Spinal cord (tissue), 10 donors: ENCODE measurements at places on chromosomes 4 and X. TPM values are rescaled to one million over a fixed set of nuclear protein-coding genes. Genes with fewer than 3 reads are reported as not detected.

The GAGE12E gene
- not detected for total RNA-seq

The PDGFC gene
- 22.3 TPM for total RNA-seq

DNA sequence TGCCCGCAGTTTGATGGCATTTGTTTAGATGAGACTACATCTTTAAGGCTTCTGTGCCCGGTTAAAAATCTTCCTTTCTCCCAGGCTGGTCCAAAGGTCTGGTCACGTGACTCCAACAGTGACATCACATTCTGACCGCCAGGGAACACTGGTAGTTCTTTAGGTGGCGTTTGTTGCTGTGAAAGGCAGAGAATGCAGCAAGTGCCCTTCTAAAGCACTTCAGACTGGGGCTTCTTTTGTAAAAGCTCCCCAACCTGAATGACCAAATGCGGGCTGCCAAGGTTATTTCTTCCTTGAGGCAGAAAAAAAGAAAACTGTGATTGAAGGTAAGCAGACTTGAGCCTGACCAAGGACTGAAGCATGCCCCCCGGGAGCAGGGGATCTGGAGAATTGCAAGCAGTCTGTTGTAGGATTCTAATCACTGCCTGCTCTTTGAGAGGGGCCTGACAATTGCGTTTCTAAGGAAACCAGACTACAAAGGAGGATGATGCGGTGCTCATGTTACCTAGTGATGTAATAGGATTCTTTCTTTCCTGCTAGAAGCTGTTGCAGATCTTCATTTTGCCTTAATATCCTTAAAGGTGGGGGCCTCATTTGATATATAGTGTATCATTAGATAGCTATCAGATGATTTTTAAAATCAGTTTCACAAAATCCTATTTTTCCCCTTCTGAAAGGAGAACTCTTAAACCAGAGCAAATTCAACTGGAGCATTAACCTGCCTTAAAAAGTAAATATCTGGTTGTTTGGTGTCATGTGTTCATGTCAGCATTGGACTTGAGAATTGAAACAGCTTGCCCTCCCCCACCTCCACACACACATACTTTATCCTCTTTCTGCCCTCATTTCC is 133.1 kb downstream of the AKAP4 start:
- peak; percentile 55 for DNase-seq

GRCh38 chr4:106628586-106629267 is 260.1 kb upstream of the GIMD1 start:
- no peak for DNase-seq

GRCh38 chr4:32147446-32148085 is 1427.4 kb downstream of the PCDH7 start:
- DNase-seq = no peak

GRCh38 chr4:47646372-47646771 is 161.3 kb downstream of the ATP10D start:
- no peak for DNase-seq

GRCh38 chr4:143514497-143514896 is 995 bp downstream of the SMARCA5 start:
- peak; percentile 40 for DNase-seq

The PNCK gene
- total RNA-seq = 24.2 TPM

The TRIM75 gene
- not detected for total RNA-seq

DNA sequence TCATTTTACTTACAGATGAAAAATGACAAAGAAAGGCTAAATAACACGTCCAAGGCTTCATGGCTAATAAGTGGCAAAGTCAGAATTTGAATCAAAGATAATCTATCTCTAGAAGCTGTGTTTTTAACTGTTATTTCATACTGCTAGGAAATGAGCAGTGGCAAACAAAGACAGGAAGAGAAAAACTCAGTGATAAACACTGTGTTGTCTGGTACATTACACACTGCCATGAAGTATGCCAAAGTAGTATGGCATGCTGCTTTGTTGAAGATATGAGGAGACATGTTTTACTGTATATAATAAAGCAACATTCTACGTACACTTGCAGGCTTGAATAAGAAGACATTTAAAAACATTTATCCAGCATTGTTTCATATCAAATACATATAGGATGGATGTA is 49.5 kb downstream of the TIGD2 start:
- DNase-seq = no peak

The ARHGAP36 gene
- total RNA-seq = 21.0 TPM

DNA sequence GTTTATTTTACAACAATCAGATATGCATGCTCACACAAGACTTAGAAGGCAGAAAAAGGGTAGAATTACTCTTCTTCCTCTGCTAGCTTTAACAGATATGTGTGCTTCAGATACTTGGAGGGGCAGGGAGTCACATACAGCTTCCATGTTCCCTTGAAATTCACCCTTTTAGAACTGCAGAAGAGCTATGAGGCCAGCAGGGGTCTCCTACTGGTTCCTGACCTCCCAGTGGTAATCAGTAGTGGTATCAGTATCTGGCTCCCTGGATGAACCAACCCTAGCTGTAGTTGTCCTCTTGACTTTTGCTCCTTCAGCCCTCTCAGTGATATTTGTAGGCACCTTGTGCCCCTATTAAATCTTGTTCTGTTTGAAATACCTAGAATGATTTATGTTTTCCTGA is 81.5 kb downstream of the RCHY1 start:
- DNase-seq = no peak

- DNase-seq = peak; percentile 10
Measured at GRCh38 chr4:32440391-32440790, 1720.2 kb downstream of the PCDH7 start.

The GUCY1B1 gene
- 63.7 TPM for total RNA-seq

- no peak for DNase-seq
Measured at GRCh38 chrX:37287741-37288444, 61.3 kb upstream of the PRRG1 start.

The LAMTOR3 gene
- 67.3 TPM for total RNA-seq

DNA sequence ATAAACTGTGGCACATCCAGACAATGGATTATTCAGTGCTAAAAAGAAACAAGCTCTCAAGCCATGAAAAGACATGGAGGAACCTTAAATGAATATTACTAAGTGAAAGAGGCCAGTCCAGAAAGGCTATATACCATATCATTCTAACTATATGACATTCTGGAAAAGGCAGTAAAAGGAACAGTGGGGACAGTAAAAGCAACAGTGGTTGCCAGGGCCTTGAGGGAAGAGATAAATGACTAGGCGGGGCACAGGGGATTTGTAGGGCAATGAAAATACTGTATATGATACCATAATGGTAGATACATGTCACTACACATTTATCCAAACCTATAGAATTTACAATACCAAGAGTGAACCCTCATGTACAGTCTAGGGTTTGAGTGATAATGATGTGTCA is 115.3 kb downstream of the ATP8A1 start:
- no peak for DNase-seq

DNA sequence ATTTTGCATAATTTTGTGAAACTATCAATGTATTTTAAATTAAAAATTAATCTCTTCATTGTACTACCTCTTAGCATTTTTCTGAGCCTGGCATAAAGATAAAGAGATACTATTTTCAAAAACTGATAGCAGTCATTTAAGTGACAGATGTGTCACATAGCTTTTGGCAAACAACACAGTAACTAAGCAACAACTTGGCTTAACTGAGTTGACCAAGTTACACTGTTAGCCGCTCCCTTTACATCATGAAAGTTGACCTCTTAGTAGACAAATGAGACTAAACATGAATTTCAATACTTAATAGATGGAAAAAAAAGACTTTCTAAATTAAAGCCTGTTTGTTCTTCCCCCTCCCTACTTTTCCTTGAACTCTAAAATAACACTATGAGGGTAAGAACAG is 62.0 kb downstream of the ATP8A1 start:
- peak; percentile 44 for DNase-seq

GRCh38 chrX:137166591-137166990 is 132.8 kb upstream of the GPR101 start:
- no peak for DNase-seq

The GAGE1 gene
- total RNA-seq = not detected

The IRS4 gene
- total RNA-seq = 12.3 TPM

DNA sequence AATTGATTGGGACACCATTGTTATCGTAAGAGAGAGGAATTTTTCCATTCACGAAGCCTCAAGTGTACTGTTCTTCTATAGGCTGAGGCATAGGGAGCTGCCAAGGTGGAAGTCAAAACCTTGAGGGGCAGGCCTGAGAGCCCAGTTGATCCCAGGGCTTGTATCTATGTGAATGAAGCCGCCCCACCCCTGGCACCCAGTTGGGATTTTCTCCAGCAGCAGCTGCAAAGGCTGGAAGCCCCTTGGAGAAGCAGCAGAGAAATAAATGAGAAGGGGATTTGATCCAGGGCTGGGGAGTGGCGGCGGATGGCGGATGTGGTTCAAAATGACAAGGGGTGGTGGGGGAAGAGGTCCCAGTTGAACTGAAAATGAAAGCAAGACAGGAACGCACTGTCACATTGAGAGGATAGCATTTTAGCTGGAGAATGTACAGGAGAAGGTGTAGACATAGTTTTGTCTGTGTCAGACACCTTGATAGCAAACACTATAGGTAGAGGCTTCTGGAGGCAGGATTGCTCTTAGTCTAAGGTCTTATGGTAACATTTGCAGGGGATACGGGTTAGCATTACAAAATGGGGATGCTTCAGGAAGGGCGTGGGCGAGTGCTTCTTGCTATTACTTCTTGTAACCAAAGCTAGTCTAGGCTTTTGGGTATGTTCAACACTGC is 32.6 kb downstream of the DOCK11 start:
- no peak for DNase-seq

The UBE2D3 gene
- 263 TPM for total RNA-seq

- DNase-seq = no peak
Measured at GRCh38 chrX:134670134-134670924, 12.1 kb upstream of the PLAC1 start.

The NPY1R gene
- 24.4 TPM for total RNA-seq

GRCh38 chrX:50068893-50069292 is 131.9 kb downstream of the AKAP4 start:
- no peak for DNase-seq

- DNase-seq = no peak
Measured at GRCh38 chr4:153773236-153773690, 13.4 kb upstream of the RNF175 start.

GRCh38 chrX:71910643-71910985 is at the start of gene NHSL2:
TSS of gene NHSL2 (plus strand) at chrX:71910845.
- DNase-seq = no peak

DNA sequence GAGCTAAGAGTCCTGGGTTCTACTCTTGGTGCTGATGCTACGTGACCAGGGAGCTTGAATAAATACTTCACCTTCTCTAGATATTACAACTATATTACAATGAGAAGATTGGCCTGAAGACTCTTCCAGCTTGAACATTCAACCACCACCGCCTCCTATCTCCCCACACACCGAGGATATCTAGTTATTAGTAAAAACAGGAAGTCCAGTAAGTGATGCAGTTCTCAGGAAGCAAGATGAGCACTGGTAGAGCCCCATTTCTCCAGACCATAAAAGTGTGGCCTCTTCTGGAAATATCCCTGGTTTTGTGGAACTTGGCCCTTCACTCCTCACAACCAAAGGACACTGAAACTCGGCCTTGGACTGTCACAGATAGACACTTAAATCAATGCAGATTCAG is 18.5 kb downstream of the PJA1 start:
- DNase-seq = no peak

GRCh38 chr4:24024605-24025004 is 134.8 kb upstream of the PPARGC1A start:
- DNase-seq = no peak

The PPARGC1A gene
- total RNA-seq = 18.9 TPM

The CCDC149 gene
- total RNA-seq = 21.6 TPM

- peak; percentile 64 for DNase-seq
Measured at GRCh38 chr4:151991001-151991883, 230.4 kb upstream of the GATB start.

- DNase-seq = no peak
Measured at GRCh38 chr4:72376901-72377300, 192.1 kb downstream of the ADAMTS3 start.

GRCh38 chr4:81472281-81473182 is 825 bp upstream of the RASGEF1B start:
- DNase-seq = no peak

The SPARCL1 gene
- 1,228 TPM for total RNA-seq

GRCh38 chrX:56343664-56344063 is 111.5 kb downstream of the KLF8 start:
- DNase-seq = no peak

The MAP9 gene
- 22.8 TPM for total RNA-seq

DNA sequence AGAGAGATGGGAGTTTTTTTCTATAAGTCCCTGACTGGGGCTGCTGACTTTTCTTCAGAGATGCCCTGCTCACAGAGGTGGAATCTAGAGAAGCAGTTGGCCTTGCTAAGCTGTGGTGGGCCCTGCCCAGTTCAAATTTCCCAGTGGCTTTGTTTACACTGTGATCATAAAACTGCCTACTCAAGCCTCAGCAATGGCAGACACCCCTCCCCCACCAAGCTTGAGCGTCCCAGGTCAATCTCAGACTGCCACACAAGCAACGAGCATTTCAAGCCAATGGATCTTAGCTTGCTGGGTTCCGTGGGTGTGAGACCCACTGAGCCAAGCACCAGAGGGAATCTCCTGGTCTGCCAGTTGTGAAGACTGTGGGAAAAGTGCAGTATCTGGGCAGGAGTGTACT is 199.8 kb upstream of the WDFY3 start:
- no peak for DNase-seq

DNA sequence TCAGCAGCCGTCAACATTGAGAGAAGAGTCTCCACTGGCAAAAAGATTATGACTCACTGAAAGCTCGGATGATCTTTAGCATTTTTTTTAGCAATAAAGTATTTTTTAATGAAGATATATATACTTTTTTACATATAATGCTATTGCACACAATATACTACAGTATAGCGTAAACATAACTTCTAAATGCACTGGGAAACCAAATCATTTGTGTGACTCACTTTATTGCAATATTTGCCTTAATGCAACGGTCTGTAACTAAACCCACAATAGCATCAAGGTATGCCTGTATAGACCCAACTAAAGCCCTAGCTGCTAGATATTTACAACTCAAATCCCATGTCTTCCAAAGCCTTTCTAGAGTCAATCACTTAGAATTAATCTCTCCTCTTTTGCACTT is 52.3 kb upstream of the EDNRA start:
- no peak for DNase-seq

- no peak for DNase-seq
Measured at GRCh38 chr4:2417765-2418649, at the start of gene ZFYVE28. TSS of gene ZFYVE28 (minus strand) at chr4:2418645. CDS start at chr4:2418323, 322 bp downstream.
